ENCODE measurements at places on chromosomes 11 and 22. TPM values are rescaled to one million over a fixed set of nuclear protein-coding genes. Genes with fewer than 3 reads are reported as not detected.

CCDC87 gene
- total RNA-seq = 0.26 TPM

EFCAB6 gene
- total RNA-seq = 3.6 TPM

NXPE1 gene
- total RNA-seq = not detected

THYN1 gene
- total RNA-seq = 33.8 TPM

NCF4 gene
- total RNA-seq = 37.0 TPM

ALG12 gene
- total RNA-seq = 28.1 TPM

CRYAB gene
- total RNA-seq = 113 TPM
